GM20000 (cell line): ENCODE measurements at places on chromosomes 1 and 21.

- DNase-seq = no peak
Measured at GRCh38 chr1:229266274-229266673, 4.6 kb upstream of the RAB4A start.

GRCh38 chr1:147051136-147051535 is 113.0 kb downstream of the NBPF12 start:
- no peak for DNase-seq

DNA sequence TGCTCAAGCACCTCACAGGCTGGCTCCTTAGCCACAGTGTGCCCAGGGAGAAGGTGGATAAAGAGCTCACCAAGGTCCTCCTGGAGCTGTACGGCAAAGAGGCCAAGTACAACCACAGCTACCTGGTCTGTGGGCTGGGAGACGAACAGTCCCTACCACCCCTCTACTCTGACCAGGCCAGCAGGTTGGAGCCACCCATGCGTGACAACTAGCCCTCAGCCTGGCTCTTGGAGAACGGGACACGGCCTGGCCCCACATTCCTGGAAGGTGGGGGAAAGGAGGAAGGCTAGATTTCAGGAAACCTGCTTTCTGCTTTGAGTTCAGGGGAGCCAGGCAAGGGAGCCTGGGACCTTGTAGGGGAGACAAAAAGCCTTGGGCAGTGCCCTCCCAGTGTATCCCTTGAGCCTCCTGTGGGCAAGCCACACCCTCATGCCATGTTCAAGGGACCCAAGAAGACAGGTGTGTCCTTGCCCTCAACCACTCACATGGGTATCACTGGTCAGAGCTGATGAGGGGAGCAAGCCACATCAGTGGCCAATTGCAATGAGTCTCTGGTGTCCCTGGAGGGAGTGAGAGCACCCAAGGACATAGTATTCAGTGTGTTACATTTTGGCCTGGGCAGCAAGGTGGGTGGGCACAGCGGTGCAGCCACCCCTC is 27.6 kb downstream of the LUZP1 start:
- DNase-seq = no peak

- peak; percentile 58 for DNase-seq
Measured at GRCh38 chr1:154344977-154345837, 19.9 kb downstream of the ATP8B2 start.

DNA sequence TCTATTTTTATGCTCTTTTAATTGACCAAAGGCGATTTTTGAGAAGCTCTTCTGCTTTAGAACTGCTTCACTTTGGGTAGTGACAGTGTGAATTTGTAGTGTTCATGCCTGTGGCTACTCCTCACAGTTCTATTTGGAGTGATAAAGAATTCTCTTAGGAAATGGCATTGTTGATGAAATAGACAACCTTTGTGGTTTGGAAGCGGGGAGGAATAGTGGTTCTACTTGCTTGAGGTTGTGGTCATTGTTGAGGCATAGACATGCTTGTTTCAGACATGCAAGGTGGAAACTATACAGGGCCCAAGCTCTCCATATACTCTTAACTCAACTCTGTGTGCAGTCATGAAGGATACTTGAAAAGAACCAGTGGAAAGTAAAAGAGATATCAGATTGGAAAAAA is 481.1 kb upstream of the NEGR1 start:
- no peak for DNase-seq

- no peak for DNase-seq
Measured at GRCh38 chr21:17930093-17930492, 110.9 kb upstream of the C21orf91 start.

GRCh38 chr1:43935711-43936427 is 2.3 kb downstream of the ARTN start:
- DNase-seq = peak; percentile 53

GRCh38 chr1:166905136-166905535 is 29.1 kb upstream of the TADA1 start:
- DNase-seq = no peak

DNA sequence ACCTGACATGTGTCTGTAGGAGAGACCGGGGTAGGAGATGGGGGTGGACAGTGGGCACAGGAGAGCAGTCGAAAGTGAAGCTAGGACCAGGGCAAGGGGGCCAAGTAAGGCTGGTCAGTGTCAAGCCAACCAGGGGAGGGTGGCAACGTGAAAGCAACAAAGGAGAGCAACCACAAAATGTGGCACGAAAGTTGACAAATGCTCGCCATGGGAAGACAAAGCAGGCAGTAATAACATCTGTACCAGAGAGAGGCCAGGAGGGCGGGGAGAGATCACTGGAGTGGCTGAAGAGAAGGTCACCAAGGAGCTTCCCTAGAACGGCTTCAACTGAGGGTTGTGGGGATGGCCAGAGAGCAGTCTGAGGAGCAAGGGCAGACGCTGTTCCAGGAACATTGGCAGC is 17.0 kb downstream of the QSOX1 start:
- DNase-seq = no peak

DNA sequence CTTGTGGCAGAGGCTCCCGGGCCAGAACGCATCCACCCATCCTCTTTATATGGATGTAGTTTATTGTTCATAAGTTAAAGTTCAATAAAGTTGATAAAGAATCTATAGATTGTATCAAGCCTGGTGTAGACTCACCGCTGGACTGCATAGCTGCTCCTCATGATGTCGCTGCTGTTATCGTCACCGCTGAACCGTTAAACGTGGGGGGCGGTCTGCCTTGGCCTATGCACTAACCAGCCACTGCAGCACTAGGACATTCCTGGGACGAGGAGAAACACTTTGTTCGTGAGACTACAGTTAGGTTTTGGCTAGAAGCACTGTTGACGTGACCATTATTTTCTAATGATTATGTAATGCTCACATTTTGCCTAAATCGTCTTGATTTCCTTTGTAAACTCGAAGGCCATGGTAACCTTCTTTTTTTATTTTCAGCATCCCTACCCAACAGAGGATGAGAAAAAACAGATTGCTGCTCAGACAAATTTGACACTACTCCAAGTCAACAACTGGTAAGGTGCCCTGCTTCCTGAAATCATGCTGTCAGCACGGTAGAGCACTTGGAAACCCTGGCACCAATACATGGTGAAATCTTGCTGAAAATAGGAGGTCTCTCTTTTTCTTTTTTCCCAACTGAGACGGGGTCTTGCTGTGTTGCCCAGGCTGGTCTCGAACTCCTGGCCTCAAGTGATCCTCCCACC is 50.2 kb downstream of the PKNOX1 start:
- no peak for DNase-seq

DNA sequence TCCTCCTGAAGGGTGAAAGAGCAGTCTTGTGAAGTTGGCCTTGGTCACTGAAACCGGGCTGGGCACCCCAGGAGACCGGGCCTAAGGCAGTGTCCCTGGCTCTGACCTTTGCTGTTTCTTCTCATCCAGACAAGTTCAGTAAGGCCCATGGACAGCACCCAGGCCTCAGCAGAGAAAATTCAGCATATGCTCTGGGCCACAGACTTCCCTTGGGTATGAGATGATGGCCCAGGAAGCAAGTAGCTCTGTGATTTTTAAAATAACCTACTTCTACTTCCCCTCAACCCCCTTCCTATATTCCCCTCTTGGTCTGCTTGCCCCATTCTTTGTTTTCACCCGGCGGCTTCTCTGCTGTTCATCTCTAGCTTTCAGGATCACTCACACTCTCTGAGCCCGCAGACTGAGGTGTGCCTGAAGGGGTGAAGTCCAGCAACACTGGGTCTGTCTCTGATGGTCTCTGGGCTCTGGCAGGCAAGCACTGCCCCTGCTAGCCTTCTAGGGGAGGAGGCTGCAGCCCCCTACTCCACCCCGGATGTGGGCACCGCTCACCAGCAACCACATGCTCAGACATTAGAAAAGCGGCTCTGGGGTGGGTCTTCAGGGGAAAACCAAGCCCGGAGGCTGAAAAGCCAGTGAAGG is 2.9 kb upstream of the GPR25 start:
- DNase-seq = peak; percentile 79

- DNase-seq = no peak
Measured at GRCh38 chr1:57157818-57158603, 192.2 kb upstream of the C8B start.

DNA sequence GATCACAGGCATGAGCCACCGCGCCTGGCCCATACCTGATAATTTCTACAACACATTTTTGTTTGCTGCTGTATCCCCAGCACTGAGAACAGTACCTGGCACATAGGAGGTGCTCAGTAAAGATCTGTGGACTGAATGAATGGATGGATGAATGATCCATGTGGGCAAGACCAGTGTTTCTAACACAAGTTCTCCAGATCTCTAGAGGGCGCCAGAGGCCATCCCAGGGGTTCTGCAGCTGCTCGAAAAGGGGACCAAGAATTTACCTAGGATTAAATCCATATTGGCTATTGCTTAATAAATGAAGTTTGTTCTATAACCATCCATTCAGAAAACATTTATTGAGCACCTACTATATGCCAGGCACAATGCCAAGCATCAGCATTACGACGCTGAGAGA is 167.7 kb downstream of the ACTL8 start:
- peak; percentile 30 for DNase-seq

GRCh38 chr1:89802051-89802450 is 18.8 kb upstream of the LRRC8D start:
- no peak for DNase-seq

- DNase-seq = no peak
Measured at GRCh38 chr1:230174471-230175162, 107.6 kb downstream of the GALNT2 start.

GRCh38 chr1:154352581-154353459 is 27.5 kb downstream of the ATP8B2 start:
- peak; percentile 61 for DNase-seq

GRCh38 chr1:83670909-83671565 is 327.9 kb downstream of the TTLL7 start:
- no peak for DNase-seq

GRCh38 chr1:940107-941014 is 16.6 kb downstream of the SAMD11 start:
- peak; percentile 84 for DNase-seq

DNA sequence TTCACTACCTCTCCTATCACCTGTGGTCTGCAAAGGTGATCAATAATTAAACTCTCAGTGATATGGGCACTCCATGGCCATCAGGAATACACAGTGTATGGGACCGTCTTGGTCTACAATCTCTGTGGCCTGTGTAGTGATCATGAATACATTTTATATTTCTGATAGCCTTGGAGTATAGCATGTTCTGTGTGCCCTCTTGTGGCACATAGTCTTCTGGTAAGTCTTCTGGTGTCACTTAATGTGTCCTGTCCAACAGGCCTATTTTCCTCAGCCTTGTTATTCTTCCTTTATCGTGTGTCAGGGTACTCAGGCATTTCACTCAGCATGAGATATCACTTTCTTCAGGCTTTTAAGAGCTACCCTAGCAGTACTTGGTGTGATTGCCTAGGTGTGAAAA is 393.6 kb downstream of the AGBL4 start:
- DNase-seq = no peak

DNA sequence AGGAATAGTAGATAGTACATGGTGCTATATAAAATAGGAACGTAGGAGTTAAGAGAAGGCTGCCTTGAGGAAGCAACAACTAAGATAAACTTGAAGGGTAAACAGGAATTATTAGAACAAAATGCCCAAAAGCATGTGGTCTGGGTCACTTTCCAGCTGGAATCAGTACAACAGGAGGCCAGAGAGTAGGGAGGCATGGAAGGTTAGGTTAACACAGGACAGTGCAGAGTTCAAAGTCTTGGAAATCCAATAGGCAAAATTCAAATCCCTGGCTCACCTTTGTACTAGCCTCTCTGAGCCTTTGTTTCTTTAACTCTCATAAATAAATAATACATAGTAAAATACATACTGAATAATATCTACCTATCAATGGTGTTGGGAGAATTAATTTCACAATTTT is 69.0 kb upstream of the NEK7 start:
- DNase-seq = no peak

DNA sequence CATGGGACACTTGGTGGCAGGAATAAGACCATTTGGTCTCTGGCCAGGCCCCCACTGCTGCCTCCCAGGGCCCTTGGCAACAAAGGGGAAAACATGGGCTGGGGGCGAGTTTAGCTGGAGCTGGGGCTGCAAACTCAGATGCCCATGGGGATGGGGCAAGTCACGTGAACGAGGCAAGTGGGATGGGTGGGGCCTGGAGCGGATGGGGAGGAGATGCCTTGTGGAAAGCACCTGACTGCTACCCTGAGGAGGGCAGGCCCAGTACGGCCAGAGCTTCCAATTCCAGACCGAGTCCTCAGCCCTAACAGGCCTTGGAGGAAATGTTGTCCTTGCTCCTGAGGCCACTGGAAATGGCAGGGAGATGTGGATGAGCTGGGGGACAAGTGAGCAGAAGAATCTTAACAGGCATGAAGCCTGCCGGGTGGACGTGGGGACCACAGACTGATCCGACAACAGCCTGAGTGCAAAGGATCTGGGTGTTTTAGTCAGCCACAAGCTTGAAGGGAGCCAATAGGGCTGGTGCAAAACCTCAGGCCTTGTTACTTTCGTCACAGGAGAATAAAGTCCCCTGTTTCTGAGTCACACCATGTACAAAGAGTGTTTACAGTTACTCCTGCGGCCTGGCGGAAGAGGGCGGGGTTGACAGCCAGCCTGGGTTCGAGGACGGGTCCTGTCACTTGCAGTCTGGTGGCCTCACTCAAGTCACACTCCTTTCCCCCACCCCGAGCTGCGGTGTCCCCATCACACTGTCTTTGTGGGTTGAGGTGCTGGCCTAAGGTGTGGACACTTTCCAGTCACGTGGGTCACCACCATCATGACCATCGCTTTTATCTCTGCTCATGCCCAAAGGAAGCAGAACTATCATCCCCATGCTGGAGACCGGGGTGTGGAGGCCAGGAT is 19.1 kb downstream of the RUNX3 start:
- DNase-seq = no peak

DNA sequence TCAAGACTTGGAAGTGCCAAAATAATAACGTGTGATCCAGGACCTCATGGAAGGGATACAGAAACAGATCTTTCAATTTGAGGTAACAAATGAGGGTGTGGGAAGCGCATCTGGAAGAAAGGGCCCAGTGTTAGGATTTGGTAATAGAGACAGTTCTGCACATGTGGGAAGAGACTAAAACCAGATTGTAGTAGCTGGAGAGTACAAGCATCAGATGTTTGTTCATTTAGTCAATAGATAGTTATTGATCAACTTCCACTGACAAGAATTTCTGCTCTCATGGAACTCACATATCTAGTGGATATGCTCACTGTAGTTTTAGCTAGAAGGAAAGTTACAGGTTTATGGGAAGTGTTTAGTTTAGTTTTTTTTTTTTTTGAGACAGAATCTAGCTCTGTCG is 153.6 kb downstream of the TLR5 start:
- DNase-seq = no peak
